Mesendoderm (in vitro differentiated cells): ENCODE measurements at places on chromosomes 11 and 22.

GRCh38 chr11:17209939-17210245 is 2.1 kb upstream of the PIK3C2A start:
- peak; percentile 8 for DNase-seq

DNA sequence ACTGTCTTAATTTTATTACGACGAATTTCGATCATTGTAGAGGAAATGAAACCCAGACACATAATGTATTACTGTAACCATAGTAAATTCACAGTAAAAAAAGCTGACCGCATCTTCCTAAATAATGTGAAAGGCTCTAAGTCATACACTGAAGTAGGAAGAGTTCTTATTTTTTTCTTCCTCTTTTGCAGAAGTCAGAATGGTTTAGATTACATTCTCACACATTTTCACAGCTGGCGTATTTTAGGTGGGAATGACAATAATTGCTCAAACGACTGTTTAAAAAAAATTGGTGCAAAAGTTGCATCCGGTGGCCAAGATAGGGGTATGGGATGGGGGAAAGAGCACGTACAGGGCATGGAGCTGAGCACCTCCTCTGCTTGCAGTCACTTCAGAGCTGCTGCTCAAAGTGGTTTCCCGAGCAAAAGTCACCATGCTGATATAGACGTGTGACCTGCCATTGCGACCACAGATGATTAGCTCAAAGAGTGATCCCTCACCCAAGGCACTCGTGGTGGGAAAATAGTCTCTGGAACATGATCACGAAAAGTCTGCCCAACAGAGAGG is 35.3 kb downstream of the MMP13 start:
- DNase-seq, result no peak

DNA sequence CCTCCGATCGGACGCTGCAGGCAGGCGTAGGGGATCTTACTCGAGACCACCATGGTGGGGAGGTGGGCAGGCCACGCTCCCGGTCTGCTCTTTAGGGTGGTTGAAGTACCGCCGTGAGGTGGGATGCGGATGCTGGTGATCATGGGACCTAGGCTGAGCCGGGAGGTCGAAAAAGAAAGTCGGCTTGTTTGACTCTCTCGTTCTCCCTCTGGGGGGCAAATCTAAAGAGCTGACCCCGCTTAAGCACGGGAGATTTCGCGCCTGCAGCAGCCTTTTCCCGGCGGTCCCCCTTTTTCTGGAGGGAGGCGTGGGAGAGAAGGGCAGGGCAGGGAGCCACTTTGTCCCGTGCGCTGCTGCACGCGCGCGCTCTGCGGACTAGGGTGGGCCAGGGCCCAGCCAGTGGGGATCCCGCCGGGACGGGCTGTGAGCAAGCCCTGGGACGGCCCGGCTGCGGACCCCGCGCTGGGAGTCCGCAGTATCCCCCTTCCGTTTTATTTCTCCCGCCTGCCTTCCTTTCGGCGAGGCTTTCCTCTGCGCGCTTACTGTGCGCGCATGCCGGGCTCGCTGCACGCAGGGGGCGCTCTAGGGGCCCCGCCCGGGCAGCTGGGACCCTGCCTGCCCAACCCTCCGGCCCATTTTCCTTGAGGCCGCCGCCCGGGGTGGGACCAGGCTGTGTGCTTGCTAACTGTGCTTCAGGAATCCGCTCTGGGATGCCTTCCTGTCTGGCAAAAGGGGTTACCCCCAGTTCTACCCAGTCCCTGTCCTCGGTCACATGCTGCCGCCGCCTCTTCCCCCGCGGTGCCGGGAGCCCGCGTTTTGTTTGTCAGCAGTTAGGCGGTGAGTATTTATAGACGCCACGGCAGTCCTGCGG is 81.0 kb downstream of the PRR5L start:
- DNase-seq, result peak; percentile 78

GRCh38 chr11:44949160-44950030 is 1.3 kb downstream of the TP53I11 start:
- peak; percentile 85 for DNase-seq

- peak; percentile 95 for DNase-seq
Observed at GRCh38 chr22:50705219-50705691, 32.6 kb downstream of the SHANK3 start.

GRCh38 chr11:73972187-73972586 is 10.5 kb downstream of the UCP2 start:
- peak; percentile 35 for DNase-seq

DNA sequence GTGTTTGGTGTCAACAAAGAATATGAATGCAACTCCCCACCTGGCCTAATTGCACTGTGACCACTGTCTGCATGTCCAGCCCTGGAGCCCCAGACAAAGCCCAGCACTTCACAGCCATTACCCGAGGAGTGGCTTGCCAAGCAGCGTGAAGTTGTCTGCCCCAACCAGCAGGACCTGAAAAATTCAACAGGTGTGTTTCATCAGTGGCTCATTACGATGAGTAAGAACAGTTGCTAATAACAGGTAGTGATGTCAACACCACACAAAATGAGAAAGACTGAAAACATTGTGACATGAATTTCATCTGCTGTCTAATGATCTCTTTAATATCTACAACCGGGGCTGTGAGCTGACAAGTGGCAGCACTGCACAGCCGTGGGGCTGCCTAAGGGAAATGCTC is 10.3 kb downstream of the MRPL21 start:
- no peak for DNase-seq

DNA sequence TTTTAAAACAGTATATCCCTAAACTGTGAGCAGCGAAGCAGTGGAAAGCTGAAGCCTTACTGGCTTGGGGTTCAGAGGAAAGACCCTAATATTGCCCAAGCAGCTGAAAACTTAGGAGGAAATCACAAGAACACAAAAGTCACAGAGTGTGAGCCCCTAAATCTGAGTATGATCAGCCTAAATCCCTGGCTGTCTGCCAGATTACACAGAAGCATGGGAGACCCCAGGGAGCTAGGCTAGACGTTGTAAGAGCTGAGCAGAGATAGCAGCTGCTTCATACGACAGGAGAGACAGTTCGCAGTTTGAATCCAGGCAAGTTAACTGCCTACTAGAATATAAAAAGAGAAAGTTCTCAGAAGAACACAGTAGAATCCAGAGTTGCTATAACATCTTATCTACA is 81.2 kb downstream of the PACS1 start:
- peak; percentile 63 for DNase-seq

DNA sequence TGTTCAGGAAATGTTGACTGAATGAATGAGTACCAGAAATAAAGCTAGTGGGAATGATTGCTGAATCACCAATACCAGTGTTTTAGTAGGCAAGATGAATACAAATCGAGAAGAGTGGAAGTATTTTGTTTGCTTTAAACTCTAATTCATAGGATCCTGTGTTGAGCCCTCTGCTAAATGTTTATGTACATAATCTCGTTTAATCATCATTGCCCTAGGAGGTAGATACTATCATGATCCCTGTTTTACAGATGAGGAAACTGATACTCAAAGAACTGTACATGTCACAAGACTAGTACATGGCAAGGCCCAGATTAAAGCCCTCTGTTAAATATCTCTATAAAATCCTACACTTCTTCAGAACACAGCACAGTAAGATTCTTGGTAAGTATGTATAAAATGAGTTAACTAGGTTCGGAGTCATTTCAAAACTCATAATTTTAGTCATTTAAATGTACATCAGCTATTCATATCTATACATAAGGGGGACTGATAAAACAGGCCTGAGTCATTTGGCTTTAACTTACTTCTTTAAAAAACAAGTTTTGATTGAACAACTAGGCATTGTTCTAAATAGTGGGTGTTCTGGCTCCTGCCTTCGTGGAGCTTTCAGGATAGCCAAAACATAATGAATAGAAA is 97.1 kb downstream of the EXT2 start:
- no peak for DNase-seq

- DNase-seq, result peak; percentile 78
Observed at GRCh38 chr11:8098361-8098760, 17.4 kb downstream of the TUB start.

DNA sequence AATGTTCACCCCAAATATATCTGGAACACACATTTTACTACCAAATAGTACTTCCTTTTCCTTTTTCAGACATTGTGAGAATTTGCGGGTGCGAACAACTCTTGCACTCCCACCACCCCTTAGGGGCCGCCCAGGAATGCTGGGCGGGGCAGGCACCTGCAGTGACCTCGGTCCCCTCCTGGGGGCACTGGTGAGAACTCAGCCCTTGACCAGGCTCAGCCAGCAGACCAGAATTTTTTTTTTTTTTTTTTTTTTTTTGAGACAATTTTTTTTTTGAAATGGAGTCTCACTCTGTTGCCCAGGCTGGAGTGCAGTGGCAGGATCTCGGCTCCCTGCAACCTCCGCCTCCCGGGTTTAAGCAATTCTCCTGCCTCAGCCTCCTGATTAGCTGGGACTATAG is 75.8 kb downstream of the ARHGAP8 start:
- DNase-seq, result peak; percentile 45

DNA sequence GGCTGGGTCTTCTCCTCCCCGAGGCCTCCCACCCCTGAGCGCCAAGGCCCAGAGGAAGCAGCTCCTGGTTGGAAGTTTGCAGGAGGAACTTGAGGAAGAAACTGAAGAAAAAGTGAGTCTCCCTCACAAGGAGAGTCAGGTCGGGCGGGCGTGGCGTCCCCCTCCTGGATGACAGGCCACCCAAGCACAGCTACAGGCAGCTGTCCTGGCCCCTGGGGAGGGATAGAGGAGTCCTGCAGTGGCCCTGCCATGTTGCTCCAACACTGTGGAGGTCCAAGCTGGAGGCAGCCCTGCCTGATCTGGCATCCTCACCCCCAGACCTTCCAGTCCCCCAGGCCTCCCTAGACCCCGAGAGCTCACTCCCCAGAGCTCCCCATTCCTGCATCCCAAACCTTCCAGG is 1150.1 kb downstream of the BRD1 start:
- DNase-seq, result no peak

DNA sequence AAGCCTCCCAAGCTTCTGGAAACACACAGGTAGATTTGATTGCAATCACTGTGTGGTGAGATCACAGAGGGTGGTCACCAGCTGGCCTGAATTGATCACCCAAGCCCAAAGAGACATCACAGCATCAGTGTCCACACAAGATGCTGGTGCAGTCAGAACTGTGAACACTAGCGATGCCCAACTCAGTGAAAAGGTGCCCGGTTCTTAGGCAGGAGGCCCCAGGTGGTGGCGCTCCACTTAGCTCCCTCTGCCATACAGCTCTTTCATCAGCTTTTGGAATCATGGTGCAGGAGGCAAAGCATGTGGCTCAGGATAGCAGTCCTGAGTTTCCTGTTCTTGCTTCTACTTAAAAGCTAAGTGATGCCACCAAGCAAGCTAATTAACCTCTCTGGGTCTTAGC is 11.1 kb downstream of the DGCR2 start:
- peak; percentile 26 for DNase-seq

GRCh38 chr11:64684357-64684756 is 38.6 kb downstream of the NRXN2 start:
- DNase-seq, result no peak

- DNase-seq, result no peak
Observed at GRCh38 chr11:101715281-101715680, 131.5 kb upstream of the TRPC6 start.

- DNase-seq, result no peak
Observed at GRCh38 chr11:71955898-71956456, 27.1 kb downstream of the RNF121 start.

- no peak for DNase-seq
Observed at GRCh38 chr11:99601179-99601578, 580.4 kb downstream of the CNTN5 start.

GRCh38 chr11:63845911-63846310 is 7.0 kb downstream of the MARK2 start:
- DNase-seq, result no peak

- DNase-seq, result no peak
Observed at GRCh38 chr11:123491241-123491640, 61.2 kb downstream of the GRAMD1B start.

DNA sequence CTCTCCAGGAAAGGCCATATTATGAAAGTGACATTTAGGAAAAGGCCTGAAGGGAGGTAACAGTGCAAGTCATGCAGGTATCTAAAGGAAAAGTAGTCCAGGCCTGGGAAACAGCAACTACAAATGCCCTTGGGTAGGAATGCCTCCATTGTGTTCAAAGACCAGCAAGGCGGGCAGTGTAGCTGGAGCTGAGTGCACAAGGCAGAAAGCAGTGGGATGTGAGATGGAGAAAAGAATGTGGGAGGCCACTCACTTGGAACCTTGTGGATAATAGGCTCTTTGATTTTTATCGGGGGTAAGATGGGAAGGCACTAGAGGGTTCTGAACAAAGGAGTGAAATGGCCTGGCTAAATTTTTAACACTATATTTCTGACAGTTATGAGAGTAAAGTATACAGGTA is 188.6 kb downstream of the PGR start:
- DNase-seq, result peak; percentile 8

DNA sequence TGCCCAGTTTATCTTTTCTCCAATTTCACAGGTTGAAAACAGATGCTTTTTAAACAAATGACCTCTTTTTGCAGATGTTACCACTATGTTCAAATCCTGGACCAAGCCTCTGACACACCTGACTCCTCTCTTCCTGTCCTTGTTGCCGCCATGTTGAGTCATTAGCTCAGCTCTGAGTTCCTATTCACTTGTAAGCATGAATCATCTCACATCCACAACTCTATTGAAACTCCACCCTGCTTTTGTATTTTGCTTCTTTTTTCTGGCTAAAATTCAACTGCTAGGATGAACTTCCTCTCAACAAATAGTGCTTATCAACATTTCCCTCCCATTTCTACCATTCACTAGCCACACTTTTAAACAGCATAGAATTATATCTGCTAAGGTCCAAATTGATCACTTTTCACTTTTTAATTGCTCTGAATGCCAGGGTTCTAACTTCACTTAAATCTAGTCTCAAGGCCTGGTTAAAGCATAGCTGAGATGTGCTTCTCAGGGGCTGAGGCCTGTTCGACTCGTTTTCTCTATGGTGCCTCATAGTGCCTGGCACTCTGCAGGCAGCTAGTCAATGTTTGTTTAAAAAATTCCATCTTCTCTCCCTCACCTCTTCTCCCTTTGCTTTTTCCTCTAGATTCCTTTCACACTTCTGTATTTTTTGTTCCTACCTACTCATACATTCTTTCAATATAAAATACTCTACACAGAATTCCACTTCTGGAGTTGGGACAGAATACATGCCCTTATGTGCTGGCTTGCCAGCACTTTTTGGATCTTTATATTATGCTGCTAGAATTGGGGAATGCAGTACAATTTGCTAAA is 3.9 kb downstream of the JOSD1 start:
- DNase-seq, result peak; percentile 41

DNA sequence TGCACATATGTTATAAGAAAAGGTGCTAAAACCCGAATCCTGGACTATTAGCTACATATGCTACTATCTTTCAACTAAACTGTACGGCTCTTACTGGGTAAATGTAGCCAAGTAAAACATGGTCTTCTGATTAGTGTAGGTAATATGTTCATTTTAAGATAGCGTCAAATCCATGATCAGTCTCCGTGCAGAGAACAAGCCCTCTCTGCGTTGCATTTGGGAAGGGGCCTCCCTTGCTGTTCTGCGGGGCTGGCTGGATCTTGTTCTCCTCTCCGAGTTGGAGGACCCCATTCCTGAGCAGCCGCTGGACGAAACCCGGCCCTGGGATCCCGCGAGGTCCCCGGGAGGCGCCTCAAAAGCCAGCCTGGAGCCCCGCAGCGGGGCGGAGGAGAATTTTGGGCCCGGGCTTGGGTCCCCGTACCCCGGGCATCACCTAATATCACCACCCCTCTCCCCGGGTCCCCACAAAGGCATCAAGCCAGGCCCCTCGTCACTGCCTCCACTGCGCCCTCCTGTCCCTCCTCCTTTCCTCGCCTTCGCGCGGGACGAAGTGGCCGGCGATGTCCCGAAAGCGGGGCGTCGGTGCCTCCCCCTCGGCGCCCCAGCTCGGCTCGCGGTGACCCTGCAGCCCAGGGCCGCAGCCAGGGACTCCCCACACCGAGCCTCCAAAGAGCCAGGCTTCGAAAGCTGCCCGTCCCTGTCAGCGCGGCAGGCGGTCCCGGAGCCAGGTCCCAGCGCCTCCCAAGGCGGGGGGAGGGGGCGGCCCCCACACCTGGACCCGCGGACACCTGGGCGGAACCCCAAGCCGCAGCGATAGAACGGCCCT is 54.5 kb upstream of the FBXO3 start:
- no peak for DNase-seq
